Activated B cell treated with CpG ODN at 0.5 μM for 24 hours (primary cell): ENCODE measurements at places on chromosomes 12 and 14. TPM values are rescaled to one million over a fixed set of nuclear protein-coding genes. Genes with fewer than 3 reads are reported as not detected.

The CD4 gene
- 0.22 and 0.32 TPM in 2 replicates for total RNA-seq

The MUCL1 gene
- not detected in 2 replicates for total RNA-seq

The CCDC38 gene
- 0.09 and 0.42 TPM in 2 replicates for total RNA-seq

The LRRC9 gene
- total RNA-seq: not detected in 2 replicates

The GXYLT1 gene
- total RNA-seq: 6.9 and 7.9 TPM in 2 replicates

GRCh38 chr12:79331870-79332269 lies 358.9 kb downstream of the PAWR start:
- DNase-seq: no peak

DNA sequence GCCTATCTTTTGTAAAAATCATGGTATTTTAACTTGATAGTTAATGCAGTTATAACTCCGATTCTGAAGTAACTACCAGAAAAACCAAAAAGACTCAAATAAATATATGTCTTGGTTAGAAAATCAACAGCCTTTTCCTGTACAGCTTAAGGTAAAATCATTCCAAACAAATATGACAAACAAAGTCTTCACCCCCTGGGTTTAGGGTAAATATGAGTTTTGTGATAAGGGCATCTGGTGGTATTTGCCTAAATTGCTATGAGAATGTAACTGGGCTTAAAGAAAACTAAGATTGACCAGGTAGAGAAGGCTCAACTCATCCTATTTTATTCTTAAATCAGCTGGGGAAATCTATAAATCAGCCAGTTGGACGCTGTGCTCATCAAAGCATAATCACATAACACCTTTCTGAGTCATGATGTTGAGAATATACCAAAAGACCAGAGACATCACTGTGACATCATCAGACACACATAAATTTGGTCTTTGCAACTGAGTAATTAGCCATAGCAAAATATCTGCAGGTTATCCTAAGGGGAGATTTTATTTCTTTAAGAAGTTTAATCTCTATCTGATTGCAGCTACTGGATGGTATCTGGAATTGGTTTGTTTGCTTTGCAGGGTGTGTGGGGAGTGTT lies 133.9 kb downstream of the STXBP6 start:
- no peak for DNase-seq

GRCh38 chr12:93183940-93184671 lies 193.6 kb upstream of the NUDT4 start:
- DNase-seq: no peak

GRCh38 chr12:41277100-41277945 lies 89.2 kb downstream of the PDZRN4 start:
- DNase-seq: no peak

GRCh38 chr14:57889245-57889644 lies 23.4 kb upstream of the SLC35F4 start:
- no peak for DNase-seq

GRCh38 chr14:56659964-56660551 lies 80.5 kb downstream of the TMEM260 start:
- no peak for DNase-seq

- DNase-seq: no peak
Measured at GRCh38 chr14:53501361-53502211, 348.5 kb upstream of the DDHD1 start.

DNA sequence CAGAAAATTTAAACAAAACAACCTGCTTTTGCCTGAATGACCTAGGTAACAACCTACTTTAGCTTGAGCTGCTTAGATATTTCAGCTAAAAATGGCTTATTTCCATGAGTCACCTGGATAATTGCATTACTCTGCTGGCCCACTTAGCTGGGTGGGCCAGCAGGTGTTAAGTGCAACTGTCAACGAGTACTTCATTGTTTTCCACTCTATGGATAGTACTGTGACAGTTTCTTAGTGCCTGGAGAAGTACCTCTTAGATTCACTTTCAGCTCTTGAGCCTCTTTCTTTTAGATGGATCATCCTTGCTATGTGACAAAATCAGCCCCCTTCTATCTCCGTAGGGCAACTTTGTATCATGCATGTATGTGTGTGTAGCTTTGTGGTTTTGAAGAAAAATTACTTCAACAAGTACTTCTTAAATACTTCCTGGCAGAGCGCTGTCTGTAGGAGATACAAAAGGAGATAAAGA lies 368.2 kb upstream of the ATP2B1 start:
- DNase-seq: no peak

DNA sequence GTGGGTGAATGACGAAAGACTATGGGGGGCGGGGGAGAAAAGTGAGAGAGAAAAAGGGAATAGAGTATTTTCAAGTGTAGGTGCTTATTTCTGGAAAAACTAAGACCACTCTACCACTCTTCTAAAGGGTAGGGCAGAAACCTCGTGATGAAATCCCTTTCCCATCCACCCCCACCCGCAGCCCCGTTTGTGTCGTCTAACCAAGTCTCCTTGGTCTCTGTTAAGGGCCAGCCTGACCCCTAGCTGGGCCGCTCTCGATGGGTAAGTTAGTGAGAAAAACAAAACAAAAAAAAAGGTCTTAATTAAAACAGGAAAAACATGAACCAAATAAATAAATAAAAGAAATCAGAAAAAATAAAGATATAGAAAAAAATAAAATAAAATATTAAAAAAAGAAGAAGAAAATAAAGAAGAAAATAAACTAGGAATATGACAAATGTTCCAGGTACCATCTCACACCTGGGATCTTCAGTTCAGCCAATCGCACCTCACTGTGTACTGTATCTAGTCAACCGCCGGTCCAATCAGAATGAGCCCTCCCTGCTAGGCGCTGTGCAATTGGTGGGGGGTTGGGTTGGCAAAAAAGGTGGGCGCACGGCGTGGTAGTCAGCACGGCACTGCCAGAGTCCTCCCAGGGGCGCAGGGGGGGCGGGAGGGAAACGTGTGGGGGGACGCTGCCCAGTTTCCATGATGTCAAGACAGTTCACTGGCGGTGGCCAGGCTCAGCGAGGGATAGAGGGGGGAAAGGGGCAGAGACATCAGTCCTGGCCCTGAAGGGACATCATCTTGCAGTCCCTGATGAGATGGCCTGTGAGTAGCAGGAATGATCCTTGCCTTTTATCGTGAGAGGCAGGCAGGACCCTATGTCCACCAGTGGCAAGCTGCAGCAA lies 9.8 kb upstream of the CDH24 start:
- DNase-seq: no peak

DNA sequence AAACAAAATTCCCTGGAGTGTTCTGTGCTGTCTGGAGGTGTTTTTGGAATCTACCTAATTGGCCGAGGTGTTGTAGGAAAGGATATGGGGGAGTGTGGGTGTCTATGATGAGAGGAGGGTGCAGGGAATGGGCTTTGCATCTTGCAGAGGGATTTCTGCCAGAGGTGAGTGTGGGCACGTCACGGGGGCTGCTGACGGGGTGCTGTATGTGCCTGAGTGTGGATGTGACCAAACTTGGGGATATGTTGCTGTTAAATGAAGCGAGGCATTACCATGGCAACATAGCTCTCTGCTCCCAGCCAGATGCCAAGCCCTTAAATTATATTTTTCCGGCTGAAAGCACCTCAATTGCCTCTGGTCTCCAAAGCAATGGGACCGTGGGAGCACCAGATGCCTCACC lies 44.3 kb upstream of the SPTLC2 start:
- no peak for DNase-seq

- DNase-seq: no peak
Measured at GRCh38 chr12:3354586-3354985, 136.4 kb upstream of the PRMT8 start.

- no peak for DNase-seq
Measured at GRCh38 chr12:25926536-25926935, 31.9 kb upstream of the RASSF8 start.

GRCh38 chr12:116222358-116222757 lies 55.1 kb downstream of the MED13L start:
- no peak for DNase-seq
